ENCODE measurements at places on chromosomes 3 and 15.

DNA sequence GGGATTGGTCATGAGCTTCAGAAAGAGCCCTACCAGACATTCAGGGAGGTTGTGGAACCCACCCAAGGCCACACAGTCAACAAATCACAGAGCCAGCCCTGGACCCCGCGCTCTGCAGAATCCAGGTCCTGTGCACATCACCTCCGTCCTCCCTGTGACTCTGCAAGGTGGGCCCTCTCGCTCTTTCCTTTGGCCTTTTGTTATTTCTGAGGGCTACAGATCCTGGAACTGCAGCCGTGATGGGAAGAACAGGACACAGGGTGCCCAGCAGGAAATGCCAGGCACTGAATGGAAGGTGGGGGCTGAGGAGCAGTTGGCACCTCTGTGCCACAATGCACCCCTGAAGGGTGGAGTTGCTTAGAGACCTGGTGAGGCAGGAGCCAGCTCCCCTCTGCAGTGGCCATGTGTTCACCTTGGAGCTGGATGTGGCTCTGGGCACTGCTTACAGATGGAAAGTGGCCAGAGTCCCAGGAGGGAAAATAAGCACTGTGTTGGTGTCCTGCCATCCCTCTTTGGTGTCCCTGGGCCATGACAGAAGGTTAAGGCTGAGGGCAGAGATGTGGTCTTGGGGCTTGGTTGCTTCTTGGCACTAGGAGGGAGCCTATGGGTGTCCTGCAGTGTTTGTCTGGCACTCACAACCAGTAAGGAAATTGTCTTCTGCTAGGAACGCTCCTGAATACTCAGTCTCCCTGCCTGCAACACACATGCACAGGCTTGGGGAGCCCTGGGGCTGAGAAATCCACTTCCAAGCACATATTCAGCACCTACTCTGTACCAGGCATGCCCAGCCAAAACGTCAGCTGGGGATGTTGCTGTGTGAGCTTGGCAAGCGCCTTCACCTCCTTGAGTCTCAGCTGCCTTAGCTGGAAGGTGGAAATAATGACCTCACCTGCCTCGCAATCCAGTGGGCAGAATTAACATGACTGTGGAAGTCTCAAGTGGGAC lies 98.0 kb upstream of the SLC6A6 start:
- no peak for DNase-seq

GRCh38 chr15:36557364-36557763 lies 22.1 kb upstream of the CDIN1 start:
- DNase-seq = no peak

DNA sequence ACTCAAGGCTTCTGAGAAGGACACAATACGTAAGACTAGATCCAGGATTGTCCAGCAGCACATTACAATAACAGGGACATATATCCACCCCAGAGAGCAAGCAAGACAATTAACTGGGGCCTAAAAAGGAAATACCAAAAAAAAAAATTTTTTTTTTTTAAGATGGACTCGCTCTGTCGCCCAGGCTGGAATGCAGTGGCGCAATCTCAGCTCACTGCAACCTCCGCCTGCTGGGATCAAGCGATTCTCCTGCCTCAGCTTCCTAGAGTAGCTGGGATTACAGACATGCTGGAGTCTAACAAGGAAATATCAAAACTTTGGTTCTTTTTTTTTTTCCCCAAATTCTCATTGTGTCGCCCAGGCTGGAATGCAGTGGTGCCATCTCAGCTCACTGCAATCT lies 28.8 kb upstream of the IMPDH2 start:
- no peak for DNase-seq

DNA sequence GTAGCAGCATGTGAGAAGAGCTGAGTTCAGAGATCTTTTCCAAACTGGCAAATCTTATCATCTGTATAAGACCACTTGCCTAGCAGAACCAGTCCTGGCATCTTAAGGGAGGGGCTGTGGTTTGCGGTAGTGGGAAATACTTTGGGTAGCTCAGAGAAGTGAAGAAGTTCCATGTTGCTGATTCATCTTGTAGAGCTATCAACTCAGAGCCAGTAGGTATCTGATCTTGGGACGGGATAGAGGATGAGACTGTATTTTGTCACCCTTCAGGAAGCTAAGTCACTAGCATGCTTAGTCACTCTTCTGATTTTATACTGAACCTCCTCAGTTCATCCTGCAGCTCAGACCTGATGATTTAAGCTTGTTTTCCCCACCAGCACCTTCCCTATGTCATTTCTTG lies 211.4 kb downstream of the NR1D2 start:
- DNase-seq = no peak

GRCh38 chr3:108511055-108511454 lies 659 bp upstream of the MYH15 start:
- DNase-seq = no peak

- no peak for DNase-seq
Observed at GRCh38 chr3:114714237-114714636, 420.4 kb downstream of the TIGIT start.

- no peak for DNase-seq
Observed at GRCh38 chr15:89346516-89347231, 12.1 kb upstream of the POLG start.

GRCh38 chr15:56491110-56491722 lies 26.3 kb upstream of the MNS1 start:
- no peak for DNase-seq
